ENCODE measurements at places on chromosomes 12 and 14.

DNA sequence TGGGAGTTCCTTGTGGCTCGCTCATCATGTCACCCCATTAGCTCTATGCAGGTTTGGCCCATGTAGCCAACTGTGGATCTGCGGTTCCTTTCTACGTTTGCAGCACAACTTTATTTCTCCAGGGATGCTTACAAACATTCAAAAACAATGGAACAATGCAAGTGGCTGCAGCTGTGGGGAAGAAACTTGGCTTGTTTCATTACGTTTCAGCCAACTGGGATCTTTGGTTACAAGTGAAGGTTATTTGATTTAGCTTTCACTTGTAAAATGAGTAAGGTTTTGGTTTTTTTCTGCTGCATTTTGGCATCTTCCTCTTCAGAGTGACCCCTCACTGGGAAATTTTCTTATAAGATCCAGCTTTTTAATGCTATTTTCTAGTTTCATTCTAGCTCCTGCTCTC, 105.9 kb downstream of the PLXNC1 start:
- no peak for DNase-seq

- DNase-seq, result no peak
These were observed 57.8 kb downstream of the B4GALNT3 start for GRCh38 chr12:517538-517937.

GRCh38 chr14:51682411-51682810, 30.7 kb downstream of the FRMD6 start:
- DNase-seq, result no peak

DNA sequence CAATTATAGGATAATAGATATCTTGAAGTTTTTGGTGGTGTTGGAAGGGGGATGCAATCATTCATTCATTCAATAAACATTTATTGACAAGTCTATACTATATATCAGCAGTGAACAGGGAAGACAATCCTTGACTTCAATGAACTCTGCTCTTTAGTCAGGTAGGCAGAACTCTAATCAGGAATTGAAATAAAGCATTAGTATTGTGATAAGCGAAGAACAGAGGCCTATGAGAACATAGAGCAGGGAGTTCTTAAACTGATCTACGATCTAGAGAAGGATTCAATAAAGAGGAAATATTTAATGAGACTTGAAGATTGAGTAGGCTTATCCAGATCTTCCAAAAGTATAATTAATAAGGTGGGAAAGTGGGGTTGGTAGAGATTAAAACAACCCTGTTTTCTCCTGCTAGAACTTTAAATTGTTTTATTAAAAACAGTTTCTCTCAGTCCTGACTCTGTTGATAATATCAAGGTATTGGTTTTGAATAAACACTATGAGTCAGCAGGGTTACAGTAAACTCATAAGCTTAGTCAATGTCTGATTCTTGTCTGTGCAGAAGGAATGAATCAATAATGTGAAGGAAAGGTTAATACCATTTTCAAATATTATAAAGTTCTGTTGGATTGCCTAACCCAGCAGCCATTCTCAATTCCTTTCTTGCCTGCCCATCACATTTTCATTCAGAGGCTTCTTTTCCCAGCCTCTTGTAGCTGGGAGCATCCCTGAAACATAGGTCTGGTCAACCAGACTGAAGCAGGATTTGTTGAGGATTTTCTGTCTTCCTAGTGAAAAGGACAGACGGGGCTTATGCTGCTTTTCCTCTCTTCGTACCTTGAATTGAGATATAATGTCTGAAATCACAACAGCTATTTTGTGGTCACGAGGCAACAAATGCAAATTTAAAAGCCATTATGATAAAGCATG, 38.9 kb upstream of the KTN1 start:
- DNase-seq, result no peak

DNA sequence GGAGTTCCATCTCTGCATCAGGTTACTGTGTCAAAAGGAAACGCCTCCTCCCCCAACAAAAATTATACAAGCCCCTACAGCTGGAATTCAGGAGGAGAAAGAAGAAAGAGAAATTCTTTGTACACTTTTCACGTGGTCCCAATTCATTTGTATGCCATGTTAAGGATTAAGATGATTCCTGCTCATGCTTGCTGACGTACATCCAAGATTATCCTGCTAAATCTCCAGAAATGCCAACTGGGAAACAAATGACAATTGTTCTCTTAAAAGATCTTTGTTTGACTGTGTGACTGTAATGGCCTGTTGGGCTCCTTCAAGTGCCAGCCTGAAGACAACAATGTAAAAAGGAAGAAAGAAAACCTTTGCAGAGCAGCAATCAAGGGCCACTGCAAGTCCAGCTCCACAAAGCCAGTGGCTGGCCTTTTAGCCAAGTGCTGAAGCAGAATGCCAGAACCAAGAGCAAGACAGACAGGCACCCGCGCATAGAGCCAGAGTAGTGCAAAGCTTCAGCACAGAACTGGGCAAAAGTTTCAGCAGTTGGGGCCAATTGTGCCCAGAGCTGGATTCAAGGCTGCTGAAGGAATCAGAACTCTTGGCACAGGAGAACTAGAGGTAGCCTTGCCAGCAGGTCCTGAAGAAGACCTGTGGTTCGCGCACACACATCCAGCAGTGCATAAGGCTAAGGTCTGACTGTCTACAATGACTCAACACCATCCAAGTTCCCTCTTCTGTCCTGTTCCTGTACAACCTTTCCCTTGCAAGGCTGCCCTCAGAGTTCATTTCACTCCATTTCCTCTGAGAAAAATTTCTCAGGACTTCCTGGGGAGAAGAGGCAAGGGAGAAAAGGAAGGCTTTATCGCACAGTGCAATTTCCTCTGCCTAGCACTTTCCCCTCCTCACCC, 209.7 kb upstream of the BMP4 start:
- DNase-seq, result no peak

DNA sequence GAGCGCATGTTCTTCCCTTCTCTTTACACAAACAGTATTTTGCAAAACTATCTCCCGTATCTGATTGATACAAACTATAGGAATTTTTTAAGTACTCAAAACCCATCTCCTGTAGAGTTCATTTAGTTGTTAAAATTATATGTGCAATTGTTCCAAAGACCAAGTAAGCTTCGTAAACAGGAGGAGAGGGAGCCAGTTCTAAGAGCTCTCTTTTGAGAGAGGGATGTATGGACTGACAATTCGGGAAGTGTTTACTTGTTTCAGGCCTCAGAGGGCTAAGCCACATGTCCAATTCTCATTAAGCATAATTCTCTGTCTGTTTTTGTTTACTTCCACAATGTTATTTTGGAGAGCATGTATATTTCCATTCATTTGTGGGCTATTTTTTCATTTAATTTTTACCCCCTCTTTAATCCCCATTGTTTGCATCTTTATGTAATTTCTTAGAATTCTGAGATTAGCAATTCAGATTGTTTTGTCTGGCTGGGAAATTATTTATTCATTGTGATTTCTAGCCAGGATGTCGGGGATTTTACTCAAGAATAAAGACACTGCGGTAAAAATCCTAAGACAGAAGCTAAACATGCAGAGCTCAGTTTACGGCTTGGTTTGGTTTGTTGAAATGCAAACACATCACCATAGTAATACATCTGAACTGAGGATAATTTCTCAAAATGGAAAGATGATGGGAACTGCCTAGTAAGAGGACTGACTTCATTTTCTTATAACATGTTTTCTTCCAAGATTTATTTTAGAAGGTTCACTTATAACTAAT, 126.8 kb downstream of the KCNK10 start:
- no peak for DNase-seq

DNA sequence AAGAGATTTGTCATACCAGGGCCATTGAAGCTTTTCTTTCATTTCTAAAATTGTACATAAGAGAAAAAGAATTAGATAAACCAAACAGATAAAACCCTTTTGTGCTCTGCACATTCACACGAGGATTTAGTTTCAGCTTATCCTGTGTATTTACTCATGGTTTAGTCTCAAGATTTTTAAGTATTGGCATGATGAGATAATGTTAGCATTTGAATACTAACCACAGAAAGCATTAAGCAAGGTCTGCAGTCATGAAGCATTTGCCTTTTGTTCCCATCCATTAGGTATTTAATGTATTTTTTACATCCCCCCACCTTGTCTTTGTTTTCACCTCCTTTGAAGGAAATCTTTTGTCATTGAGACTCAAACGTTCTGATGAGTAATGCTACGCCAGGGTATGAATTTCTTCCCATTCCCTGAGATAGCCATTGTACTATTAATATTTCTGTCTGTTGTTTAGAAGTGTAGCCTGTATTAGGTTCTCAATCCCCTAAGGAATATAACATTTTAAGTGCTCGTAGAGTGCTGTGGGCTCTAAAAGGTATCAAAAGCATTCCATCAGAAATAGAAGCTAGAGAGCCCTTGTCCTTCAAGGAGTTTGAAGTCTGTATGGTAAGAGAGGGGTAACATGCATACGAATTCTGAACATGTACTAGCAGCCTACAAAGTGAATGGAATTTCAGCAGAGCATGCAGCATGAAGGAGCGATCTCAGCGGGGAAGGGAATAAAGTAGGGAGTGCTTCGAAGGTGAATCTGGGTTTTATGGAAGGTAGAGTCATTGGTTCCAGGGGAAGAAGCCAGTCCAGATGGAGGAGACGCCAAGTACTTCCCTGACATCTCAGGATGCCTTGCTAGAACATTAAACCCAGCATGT, 22.3 kb downstream of the CRADD start:
- no peak for DNase-seq

GRCh38 chr14:67620217-67620785, 581 bp downstream of the ARG2 start:
- no peak for DNase-seq

DNA sequence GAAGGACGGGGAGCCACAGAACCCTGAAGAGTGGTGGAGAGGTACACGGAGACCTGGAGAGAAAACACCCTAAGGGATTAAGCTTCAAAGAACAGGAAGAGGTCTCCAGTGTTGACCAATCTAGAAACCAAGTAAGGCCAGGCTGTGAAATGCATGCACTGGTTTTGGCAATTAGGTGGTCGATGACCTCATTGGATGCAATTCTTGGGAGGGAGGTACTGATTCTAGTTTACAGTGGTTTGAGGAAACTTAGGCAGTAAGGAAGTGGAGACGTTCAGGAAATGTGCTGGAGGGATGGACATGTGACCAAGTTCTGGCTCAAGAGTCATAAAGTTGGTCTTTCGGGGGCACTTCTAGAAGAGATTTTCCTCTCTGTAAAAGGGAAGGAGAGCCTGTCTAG, 91.3 kb upstream of the CEP83 start:
- DNase-seq, result no peak

GRCh38 chr14:24681056-24681455, 47.1 kb upstream of the GZMB start:
- DNase-seq, result no peak

- no peak for DNase-seq
These were observed 103.3 kb downstream of the CALM1 start for GRCh38 chr14:90499908-90500664.

GRCh38 chr14:102408724-102409123, 46.0 kb downstream of the TECPR2 start:
- DNase-seq, result no peak

GRCh38 chr12:84218406-84218805, 694.2 kb downstream of the SLC6A15 start:
- no peak for DNase-seq

- DNase-seq, result no peak
These were observed 9.4 kb upstream of the CNIH1 start for GRCh38 chr14:54450535-54450934.

- no peak for DNase-seq
These were observed 43.8 kb downstream of the MDM2 start for GRCh38 chr12:68851592-68852306.

DNA sequence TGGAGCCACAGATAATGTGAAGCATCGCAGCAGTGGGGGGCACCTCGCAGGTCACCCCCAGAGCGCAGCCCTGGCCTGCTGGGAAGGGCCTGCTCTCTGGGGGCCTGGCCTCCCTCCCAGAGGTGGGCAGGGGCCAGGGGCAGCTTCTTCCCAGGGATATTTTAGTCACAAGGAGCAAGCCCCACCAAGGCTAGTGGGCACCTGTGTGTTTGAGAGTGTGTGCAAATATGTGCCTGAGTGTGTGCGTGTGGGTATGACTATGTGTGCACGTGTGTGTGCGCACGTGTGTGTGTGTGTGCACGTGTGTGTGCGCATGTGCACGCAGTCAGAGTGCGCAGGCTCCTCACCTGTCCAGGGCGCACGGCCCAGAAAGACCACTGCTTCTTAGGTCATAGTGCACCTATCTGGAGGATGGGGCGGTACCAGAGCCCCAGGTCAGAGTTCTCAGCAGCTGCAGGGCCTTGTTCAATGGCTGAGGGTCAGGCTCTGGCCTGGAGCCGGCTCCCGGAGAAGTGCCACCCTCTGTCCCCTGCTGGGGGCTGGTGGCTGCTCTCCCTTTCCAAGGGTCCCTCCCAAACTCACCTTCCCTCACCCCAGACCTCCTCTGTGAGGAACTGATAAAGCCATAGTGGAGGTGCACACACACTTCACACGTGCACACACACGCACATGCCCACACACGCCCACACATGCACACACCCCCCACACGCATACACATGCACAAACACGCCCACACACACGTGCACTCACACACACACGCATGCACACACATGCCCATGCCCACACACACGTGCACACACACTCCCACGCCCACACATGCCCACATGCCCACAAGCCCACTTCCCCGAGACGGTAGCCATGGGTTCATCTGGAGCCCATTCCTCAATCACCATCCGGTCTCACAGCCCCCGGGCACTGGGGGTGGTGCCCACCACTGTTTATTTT, 128.5 kb downstream of the KIF26A start:
- DNase-seq, result no peak

GRCh38 chr14:78747813-78748212, 577.6 kb downstream of the NRXN3 start:
- DNase-seq, result no peak

- DNase-seq, result no peak
These were observed 207.2 kb upstream of the IGF1 start for GRCh38 chr12:102687523-102687922.

DNA sequence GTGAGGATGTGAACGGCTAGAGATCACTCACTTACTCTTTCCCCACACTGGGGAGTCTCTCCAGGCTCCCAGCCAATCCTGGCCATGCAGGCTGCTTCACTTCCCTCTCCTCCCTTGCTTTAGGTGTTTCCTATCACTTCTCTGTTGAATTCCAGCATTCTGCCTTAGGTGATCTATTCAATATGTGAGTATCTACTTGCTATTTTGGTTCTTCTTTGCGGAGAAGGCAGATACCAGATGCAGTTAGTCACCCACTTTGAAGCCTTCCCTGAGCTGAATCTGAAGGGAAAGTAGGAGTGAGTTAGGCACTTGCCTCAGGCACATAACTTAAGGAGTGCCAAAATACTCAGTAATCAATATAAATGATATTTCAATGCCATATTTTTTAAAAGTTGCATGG, 36.0 kb upstream of the FAR2 start:
- no peak for DNase-seq

DNA sequence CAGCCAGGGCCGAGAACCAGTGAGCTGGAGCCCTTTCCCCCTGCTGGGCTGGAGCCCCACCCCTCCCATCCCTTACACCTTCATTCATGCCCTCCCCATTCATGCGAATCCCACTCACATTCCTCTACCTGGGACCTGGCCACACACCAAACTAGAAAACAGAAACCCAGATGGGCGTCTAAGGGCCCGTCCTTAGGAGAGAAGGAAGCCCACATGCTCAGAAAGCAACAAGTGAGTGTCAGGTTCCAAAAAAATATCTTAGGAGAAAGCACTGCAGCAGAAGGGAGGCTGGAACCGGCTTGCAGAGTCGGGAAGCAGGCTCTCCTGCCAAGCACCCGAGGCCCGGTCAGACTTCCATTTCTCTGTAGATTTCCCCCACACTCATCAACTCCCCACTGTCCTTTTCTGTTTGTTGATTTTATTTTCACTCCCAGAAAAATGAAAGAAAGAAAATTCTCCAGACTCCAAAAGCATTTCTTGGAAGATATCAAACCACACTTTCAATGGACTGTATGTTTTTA, 13.6 kb downstream of the BCL11B start:
- no peak for DNase-seq
